CD4-positive, CD25-positive, alpha-beta regulatory T cell (primary cell): ENCODE measurements at places on chromosomes 5 and 9. TPM values are rescaled to one million over a fixed set of nuclear protein-coding genes. Genes with fewer than 3 reads are reported as not detected.

Gene OR13J1
- not detected for polyA plus RNA-seq

Gene RAB3C
- polyA plus RNA-seq, result not detected

DNA sequence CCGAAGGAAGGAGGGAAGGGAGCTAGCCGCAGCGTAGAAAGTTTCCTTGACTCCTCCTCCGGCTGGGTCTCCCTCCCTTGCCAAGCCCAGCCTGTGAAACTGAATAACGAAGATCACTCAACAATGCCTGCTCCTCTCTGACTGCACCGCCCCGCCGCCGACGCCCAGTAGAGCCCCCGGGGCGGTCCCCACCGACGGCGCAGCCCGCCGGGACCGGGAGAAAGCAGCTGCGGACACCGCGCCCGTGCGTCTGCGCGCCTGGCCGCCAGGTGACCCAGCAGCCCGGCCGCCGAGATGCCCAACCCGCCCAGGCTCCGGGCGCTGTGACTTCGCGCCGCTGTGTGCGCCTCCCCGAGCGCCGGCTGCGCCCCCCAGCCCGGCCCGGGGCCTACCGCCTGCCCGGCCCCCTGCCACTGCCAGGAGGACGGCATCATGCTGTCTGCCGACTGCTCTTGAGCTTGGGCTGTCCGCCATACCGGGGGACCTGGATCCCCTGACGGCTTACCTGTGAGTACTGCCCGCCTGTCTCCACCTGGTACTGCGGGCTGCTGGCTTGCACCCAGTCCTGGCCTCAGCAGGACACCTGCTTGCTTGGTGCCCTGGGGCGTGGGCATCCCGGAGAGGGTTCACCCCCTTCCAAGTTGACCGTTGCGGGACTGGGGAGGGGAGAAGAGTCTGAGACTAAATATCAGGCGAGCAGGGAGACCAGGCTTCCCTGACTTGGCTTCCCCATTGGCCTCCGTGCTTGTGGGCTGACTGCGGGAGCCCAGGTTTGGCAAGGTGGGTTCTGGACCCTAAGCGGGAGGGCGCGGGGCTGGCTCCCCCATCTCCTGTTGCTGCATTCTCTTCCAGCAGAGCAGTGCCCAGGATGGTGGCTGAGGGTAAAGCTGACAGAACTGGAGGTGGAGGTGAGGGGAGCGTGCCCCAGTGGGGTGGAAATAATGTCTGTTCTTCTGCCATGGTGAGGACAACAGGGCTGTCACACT lies 26.2 kb upstream of the SPTLC1 start:
- H3K4me3 ChIP-seq, result peak overlapping the region; percentile 7
- H3K4me1 ChIP-seq, result peaks cover 14% of the 10 kb centered on the region
- DNase-seq, result no peak
- no peak overlapping the region for H3K27ac ChIP-seq
- peaks cover 2% of the 10 kb centered on the region for H3K27me3 ChIP-seq

- H3K4me3 ChIP-seq, result no peak overlapping the region
- no peak overlapping the region for H3K27ac ChIP-seq
- H3K4me1 ChIP-seq, result no peaks in the 10 kb centered on the region
- H3K36me3 ChIP-seq, result no peaks in the 10 kb centered on the region
These were observed 843.9 kb upstream of the DMAC1 start for GRCh38 chr9:8643464-8643863.

Gene PCDHB3
- polyA plus RNA-seq, result not detected

Gene ZFP37
- polyA plus RNA-seq, result 1.1 TPM

DNA sequence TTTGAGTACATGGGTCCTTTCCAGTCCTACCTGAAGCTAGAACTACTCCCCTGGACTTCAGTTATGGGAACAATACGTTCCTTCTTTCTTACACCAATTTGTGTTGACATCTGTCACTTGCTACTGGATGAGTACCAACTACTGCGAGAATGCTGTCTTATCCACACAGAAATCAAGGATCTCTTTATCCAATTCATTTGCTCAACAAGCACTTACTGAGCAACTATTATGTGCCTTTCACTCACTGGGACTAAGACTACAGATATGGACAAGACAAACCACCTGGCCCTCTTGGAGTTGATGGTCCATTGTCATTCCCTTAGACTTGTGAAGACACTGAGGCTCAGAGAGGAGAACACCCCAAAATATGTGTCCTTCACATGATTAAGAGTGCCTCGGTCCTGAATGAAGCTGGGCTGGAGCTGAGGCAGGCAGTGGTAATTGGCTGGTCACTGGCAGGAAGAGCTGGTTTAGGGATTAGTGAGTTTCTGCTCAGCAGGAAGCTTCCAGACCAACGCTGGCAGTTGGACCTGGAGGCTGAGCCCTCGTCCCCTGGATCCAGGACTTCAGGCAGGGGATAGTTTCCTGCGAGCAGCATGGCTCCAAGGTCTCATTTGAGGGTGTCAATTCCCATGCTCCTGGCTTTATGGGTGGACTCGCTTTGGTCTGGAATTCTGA lies 8.4 kb upstream of the ARSI start:
- peaks cover 3% of the 10 kb centered on the region for H3K27me3 ChIP-seq
- no peaks in the 10 kb centered on the region for H3K36me3 ChIP-seq
- H3K27ac ChIP-seq, result no peak overlapping the region

DNA sequence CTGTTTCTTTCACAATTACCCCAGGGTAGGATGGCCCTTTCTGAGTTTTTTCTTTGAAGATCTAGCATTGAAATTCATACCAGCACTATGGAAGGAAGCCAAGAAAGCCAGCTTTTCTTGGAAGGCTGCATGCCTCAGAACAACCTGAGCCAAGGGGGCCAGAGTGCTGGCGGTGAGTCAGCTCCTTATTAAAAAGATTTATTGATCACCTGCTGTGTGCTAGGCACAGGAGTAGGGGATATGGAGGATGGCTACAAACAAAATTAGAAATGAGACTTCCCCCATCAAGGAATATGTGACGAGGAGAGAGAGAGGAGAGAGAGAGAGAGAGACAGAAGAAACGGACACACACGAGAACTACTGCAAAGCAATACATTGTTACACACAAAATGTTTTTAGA lies 184.6 kb upstream of the PUM3 start:
- H3K27me3 ChIP-seq, result no peaks in the 10 kb centered on the region
- no peaks in the 10 kb centered on the region for H3K36me3 ChIP-seq
- H3K4me1 ChIP-seq, result no peaks in the 10 kb centered on the region
- H3K27ac ChIP-seq, result no peak overlapping the region

GRCh38 chr9:114058688-114059046 lies 19.4 kb downstream of the AMBP start:
- H3K27ac ChIP-seq, result no peak overlapping the region
- DNase-seq, result no peak
- H3K27me3 ChIP-seq, result no peaks in the 10 kb centered on the region
- H3K4me3 ChIP-seq, result no peak overlapping the region

- H3K36me3 ChIP-seq, result peaks cover 15% of the 10 kb centered on the region
- no peak overlapping the region for H3K27ac ChIP-seq
- no peak for DNase-seq
- peaks cover 13% of the 10 kb centered on the region for H3K4me1 ChIP-seq
These were observed 5.4 kb downstream of the LSM11 start for GRCh38 chr5:157748760-157749461.
